ENCODE measurements at places on chromosomes 5 and 9.
A peak's percentile ranks its signal among the peaks of the same experiment; 100 is the strongest.

DNA sequence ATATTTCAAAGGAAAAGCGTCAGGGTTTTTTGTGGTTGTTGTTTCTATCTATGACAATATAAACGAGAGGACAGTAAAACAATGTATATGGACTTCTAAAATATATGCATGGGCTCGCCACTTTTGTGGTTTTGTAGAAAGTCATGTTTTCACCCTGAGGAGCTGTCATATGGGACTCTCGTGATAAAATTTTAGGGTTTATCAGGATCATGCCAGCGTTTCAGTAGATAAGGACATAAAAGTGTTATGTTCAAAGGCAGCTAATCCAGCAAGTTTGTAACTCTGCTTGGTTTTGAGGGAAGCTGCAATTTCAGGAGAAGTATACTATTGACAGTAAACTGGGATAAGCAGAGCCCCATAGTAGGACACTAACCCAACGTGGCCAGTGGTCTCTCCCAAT is 120.3 kb downstream of the CDC42SE2 start:
- H3K27ac ChIP-seq, result peak overlapping the region; percentile 84
- DNase-seq, result no peak
- H3K4me1 ChIP-seq, result peaks cover 72% of the 10 kb centered on the region

GRCh38 chr9:132125944-132126679 is 35.7 kb upstream of the NTNG2 start:
- no peaks in the 10 kb centered on the region for H3K36me3 ChIP-seq
- peak overlapping the region; percentile 22 for H3K4me3 ChIP-seq
- H3K4me1 ChIP-seq, result peaks cover 18% of the 10 kb centered on the region
- H3K27ac ChIP-seq, result peak overlapping the region; percentile 11
- peaks cover 52% of the 10 kb centered on the region for H3K27me3 ChIP-seq

DNA sequence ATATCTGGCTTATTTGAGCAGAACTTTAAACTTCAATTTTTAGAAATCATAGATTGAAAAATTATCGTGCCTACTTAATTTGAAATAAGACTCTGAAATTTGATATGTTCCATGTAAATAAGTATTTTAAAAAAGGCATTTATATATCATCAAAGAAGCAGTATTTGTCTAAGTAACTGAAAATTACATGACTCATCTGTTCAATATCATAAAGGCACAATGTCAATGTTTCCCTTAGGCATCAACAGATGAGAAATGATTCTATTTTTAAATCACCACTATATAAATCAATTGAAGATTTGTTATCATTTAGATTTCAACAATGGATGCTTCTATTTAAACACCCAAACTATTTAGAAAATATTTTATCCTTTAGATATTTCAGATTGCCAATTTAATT is 142.9 kb upstream of the POU5F2 start:
- H3K36me3 ChIP-seq, result no peaks in the 10 kb centered on the region
- peaks cover 11% of the 10 kb centered on the region for H3K4me1 ChIP-seq
- DNase-seq, result no peak
- no peaks in the 10 kb centered on the region for H3K27me3 ChIP-seq
- no peak overlapping the region for H3K27ac ChIP-seq

DNA sequence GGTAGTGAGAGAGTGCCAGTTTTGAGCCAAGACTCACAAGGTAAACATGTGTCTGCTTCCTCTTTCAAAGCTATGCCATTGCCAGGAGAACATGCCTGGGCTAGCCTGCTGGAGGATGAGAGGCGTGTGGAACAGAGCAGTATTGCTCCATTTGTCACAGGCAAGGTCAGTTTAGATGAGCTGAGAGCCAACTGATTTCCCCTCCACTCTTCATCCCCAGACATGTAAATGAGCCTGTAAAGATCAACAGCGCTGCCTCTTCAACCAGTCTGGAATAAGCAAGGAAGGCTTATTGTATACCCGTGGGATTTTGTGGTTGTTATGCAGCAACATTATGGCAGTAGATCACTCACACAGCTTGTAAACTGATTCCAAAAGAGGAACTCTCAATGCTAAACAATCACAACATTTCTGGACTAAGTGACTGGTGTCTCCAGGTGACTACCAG is 8.2 kb upstream of the GDNF start:
- DNase-seq, result no peak
- peaks cover 29% of the 10 kb centered on the region for H3K27me3 ChIP-seq
- no peak overlapping the region for H3K4me3 ChIP-seq
- no peak overlapping the region for H3K27ac ChIP-seq
- no peaks in the 10 kb centered on the region for H3K4me1 ChIP-seq
- no peaks in the 10 kb centered on the region for H3K36me3 ChIP-seq

DNA sequence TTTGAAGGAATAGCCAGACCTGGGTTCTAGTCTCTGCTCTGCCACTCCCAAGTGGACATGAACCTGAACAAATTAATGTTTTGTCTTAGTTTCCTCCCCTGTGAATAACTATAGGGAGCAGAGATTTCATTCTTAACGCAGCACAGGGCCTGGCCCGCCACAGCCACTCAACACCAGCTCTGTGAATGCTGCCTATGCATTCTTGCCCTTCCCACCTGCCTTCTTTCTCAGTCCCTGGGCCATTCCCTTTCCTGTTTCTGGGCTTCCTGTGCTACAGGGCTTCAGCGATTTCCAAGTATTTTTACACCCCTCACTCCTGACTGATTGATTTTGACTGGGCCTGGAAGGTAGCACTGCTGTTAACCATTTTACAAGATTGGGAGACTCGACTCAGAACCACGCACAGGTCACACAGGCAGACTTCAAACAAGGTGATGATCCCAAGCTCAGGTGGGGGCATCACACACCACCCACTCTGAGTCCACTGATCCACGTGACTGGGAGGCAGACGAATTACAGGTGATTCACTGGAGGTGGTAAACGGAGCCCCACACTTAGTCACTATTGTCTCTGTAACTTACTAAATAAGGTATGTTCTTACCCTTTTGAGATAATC is 21.4 kb downstream of the PTPN3 start:
- H3K4me3 ChIP-seq, result no peak overlapping the region
- DNase-seq, result no peak
- H3K27me3 ChIP-seq, result peaks cover 13% of the 10 kb centered on the region
- peaks cover 16% of the 10 kb centered on the region for H3K4me1 ChIP-seq
- H3K36me3 ChIP-seq, result no peaks in the 10 kb centered on the region

DNA sequence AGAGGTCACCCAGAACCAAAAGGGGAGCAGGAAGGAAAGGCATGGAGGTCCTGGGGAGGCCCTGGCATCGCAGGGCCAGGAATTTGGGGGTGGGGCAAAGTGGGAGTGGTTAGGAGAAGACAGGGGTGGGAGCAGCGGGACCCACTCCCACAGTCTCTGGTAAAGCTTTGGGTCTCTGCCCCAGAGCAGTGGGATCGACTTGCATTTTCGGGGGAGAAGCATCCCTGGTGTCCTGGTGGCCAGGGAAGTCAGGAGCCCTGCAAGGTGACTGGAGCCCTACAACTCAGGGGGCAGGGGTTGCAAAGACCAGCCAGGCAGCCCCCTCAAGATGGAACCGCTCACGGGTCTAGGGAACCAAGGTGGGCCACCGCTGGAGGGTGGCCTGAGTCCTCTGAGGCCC is 22.4 kb upstream of the GTF3C5 start:
- no peak for DNase-seq
- no peak overlapping the region for H3K27ac ChIP-seq
- no peaks in the 10 kb centered on the region for H3K36me3 ChIP-seq
- H3K4me1 ChIP-seq, result no peaks in the 10 kb centered on the region

DNA sequence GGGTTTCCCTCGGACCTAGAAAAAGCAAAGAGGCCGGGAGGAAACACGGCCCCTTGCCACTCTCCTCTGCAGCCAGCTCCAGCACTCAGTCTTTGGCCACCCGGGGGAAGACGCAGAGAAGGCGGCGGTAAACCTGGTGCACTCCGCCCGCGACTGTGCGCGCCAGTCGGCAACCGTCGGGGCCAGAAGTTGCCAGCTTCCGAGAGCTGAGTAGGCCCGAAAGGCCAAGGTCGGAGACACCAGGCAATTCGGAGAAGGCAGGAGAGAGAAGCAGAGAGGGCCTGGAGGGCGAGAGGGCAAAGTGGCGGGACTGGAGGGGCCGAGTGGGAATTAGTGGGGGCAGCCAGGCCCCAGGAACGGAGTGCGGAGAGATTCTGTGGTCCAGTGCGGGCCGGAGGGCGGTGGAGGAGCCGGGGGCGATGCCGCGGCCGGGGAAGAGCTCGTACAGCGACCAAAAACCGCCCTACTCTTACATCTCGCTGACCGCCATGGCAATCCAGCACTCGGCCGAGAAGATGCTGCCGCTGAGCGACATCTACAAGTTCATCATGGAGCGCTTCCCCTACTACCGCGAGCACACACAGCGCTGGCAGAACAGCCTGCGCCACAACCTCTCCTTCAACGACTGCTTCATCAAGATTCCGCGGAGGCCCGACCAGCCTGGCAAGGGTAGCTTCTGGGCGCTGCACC is at the start of gene FOXB2:
TSS of gene FOXB2 (plus strand) at position 420 of the 690 bp plus-strand sequence. CDS start at position 420, 0 bp downstream.
- DNase-seq, result no peak
- H3K4me3 ChIP-seq, result no peak within 1 kb of the TSS
- peaks cover 81% of the 10 kb centered on the region for H3K27me3 ChIP-seq
- H3K27ac ChIP-seq, result peak within 1 kb of the TSS; percentile 46
- H3K4me1 ChIP-seq, result peaks cover 12% of the 10 kb centered on the region
- peaks cover 3% of the 10 kb centered on the region for H3K36me3 ChIP-seq

DNA sequence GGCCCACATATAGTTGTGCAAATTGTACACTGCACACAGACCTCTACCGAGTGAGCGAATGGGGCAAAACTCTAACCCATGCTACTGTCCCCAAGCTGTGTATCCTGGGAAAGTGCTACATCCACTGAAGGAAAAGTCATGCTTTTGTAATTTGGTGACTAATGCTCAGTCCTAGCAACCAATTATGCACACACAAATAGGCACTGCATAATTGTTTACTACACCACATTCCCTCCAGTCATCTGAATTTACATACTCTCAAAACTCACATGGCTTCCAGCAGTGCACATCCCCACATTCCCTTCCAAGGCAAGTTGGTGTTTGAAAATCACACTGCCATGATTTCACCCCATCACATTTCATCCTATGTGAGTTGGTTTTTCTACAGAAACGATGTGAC is 125.9 kb upstream of the OSMR start:
- no peak for DNase-seq
- H3K27me3 ChIP-seq, result no peaks in the 10 kb centered on the region
- H3K4me1 ChIP-seq, result peaks cover 2% of the 10 kb centered on the region
- no peaks in the 10 kb centered on the region for H3K36me3 ChIP-seq
- H3K27ac ChIP-seq, result no peak overlapping the region

DNA sequence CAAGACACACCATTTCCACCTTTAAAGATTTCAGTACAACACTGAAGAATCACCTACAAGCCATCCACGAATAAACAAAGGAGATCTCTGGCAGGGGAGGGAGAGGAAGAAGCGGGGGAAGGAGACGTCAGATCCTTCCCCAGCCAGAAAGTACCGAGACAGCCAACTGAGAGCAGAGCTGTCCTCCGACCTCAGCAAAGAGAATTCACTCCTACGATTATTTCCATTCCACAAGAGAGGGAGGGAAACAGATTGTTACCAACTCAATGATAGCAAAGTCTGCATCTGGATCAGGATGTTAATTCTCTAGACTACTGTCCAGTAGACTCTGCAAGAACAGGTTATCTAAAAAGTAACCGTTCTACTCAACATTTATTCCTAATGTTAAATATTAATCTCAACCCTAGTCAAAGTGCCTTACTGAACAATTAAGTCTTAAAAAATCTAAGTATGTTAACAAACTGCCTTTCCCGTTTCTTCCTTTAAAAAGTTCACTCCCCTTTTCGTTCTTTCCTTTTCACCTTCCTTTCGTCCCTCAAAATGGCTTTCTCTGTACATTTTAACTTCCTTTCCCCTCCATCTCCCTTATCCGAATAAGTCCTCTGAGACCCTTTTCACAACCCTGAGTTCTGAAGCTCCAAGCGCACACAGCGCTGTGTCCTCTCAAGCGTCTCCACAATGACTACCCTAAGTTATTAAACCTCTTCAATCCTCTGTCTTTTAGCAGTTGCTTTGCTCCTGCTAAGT is 1.4 kb downstream of the CHD1 start:
- H3K4me1 ChIP-seq, result peaks cover 33% of the 10 kb centered on the region
- peak overlapping the region; percentile 98 for H3K4me3 ChIP-seq
- H3K27me3 ChIP-seq, result no peaks in the 10 kb centered on the region
- peaks cover 61% of the 10 kb centered on the region for H3K36me3 ChIP-seq
- peak overlapping the region; percentile 97 for H3K27ac ChIP-seq

GRCh38 chr5:175893466-175893865 is 22.1 kb downstream of the CPLX2 start:
- peaks cover 47% of the 10 kb centered on the region for H3K27me3 ChIP-seq
- no peak overlapping the region for H3K27ac ChIP-seq
- no peak overlapping the region for H3K4me3 ChIP-seq
- DNase-seq, result no peak

DNA sequence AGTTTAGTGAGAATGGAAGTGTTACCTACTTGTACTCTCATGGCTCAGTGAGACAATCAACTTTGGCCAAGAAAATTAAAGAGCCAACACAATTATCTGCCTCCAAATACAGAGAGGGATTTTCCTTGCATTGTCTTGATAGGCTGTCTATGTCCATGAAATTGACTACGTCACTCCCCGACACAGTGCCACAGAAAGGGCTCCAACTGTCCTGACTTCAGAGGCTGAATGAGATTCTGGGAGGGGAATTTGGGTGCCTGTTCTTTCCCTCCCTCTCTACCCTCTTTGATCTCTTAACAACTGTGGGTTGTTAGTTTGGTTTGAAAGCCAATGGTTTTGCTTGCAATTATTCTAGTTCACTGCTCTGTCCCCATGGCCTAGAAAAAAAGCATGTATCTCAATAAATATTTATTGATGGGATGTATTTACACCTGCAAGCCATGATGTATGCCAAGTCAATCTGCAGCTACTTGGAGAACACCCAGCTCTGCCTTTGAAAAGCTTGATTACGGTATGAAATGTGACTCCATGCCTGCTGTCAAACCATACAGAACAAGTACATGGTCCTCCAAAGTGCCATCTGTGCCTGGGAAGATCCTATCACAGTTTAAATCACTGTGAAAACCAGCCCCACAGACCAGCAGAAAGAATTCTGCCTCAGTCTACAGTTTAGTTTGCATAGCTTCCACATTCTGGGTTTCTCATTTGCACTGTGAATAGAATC is 37.3 kb downstream of the CAPSL start:
- H3K4me1 ChIP-seq, result peaks cover 74% of the 10 kb centered on the region
- H3K4me3 ChIP-seq, result no peak overlapping the region
- no peak for DNase-seq
- H3K27me3 ChIP-seq, result no peaks in the 10 kb centered on the region
- peaks cover 17% of the 10 kb centered on the region for H3K36me3 ChIP-seq

GRCh38 chr9:121636341-121636865 is 15.0 kb upstream of the DAB2IP start:
- H3K4me1 ChIP-seq, result peaks cover 3% of the 10 kb centered on the region
- no peaks in the 10 kb centered on the region for H3K36me3 ChIP-seq
- H3K27ac ChIP-seq, result no peak overlapping the region
- DNase-seq, result no peak
- H3K27me3 ChIP-seq, result peaks cover 14% of the 10 kb centered on the region

All from activated T-helper 2 cell treated with anti-CD3 and anti-CD28 coated beads, Interferon-gamma antibody, Interleukin-2, Interleukin-4, amounts not matched to agents 10 μg/mL and 5 μg/mL and 100 μg/mL, durations not matched to agents 14 hours and 24 hours and 36 hours (primary cell).